ENCODE measurements at places on chromosomes 11 and 22.

- DNase-seq, result no peak
These were observed 97.0 kb downstream of the ST3GAL4 start for GRCh38 chr11:126452241-126453101.

- no peak for DNase-seq
These were observed 5.8 kb downstream of the SLC1A2 start for GRCh38 chr11:35413598-35413997.

- no peak for DNase-seq
These were observed 28.0 kb upstream of the TP53AIP1 start for GRCh38 chr11:128970598-128971190.

- DNase-seq, result no peak
These were observed 1.7 kb upstream of the OSM start for GRCh38 chr22:30268331-30268730.

DNA sequence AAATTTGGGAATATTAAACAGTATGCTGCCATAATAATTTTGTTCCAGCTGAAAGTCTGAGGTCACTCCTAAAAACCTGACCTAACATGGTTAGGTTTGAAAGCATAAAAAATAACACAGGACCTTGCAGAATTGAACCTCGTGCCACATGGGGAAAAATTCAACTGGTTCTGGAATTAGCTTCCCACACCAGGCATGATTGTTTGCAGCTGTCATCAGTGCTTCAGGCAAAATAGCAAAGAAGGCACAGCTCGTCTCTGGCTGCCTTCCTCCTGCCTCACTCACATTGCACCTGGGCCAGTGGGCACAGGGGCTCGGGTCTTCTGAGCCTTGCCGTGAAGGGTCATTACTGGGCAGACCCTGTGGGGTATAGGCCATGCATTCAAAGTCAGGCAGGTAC is 153.8 kb upstream of the ARHGAP20 start:
- no peak for DNase-seq

- no peak for DNase-seq
These were observed 14.9 kb upstream of the GALNT18 start for GRCh38 chr11:11636671-11637070.

- no peak for DNase-seq
These were observed 132.6 kb downstream of the WNT11 start for GRCh38 chr11:76073724-76074123.

DNA sequence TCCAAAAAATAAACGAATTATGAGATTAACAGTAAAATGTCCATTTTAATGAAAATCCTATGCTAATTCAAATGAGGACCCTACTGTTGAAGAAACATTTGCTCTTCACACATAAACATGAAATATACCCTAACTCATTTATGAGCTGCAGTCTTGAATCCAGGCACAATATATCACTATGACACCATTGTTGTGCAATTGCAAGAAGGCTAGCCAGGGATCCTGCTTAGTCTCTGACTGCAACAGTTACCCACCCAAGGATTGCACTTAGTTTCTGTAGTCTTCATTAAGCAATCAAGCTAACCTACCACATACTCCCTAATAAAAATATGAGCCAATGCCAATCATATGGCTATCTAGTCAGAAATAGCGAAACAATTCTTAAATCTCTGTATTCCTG is 981.0 kb upstream of the FAT3 start:
- no peak for DNase-seq

DNA sequence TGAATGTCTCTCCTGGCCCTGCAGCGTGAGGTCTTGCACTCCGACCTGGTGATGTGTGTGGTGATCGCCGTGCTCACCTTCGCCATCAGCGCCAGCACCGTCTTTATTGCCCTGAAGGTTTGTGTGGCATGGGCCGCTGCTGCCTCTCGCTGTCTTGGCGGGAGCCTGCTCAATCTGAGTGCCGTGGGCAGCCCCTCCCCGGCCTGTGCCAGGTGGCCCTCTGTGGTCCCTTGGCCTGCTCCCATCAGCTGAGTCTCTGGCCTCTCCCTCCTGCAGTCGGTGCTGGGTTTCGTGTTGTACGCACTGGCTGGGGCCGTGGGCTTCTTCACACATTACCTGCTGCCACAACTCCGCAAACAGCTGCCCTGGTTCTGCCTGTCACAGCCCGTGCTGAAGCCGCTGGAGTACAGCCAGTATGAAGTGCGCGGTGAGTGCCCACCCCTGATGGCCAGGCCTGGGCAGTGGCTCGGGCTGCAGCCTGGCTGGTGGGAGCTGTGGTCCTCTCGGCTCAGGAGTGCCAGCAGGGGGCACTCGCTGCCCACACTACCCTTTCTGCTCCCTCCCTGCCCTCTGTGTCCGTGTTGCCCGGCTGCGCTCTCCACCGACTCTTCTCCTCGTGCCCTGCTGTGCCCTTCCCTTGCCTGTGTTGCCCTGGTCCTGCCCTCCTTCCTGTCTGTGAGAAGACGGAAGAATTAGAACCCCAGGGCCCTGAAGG is 10.2 kb downstream of the PCNX3 start:
- peak; percentile 81 for DNase-seq

- no peak for DNase-seq
These were observed 132.4 kb downstream of the TENM4 start for GRCh38 chr11:79308429-79308828.

DNA sequence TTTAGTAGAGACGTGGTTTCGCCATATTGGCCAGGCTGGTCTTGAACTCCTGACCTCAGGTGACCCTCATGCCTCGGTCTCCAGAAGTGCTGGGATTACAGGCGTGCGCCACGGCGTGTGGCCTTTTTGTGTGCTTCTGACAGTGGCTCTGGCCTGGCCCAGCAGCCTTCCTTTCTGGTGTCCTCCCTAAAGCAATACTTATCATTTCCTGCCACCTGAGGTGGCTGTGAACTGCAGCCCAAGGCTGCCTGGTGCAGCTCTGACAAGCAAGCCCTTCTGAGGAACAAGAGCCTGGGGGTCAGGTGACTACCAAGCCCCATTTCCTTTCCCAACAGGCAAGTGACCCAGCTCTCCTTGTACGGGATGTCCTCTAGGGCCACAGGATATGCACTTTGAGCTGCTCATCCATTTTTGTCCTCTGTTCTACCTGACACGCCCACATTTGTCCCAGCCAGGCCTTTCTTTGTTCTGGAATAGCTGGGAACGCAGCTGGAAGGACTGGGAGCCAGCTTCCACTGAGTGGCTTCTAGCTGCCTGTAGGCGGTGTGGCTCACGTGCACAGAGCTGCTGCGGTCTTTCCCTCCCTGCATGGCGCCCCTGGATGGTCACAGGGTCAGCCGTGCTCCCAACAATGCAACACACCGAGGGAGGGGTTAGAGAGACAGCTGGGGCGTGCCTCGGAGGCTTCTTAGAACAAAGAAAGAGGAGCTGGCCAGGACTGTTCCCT is 12.3 kb upstream of the BID start:
- no peak for DNase-seq

- DNase-seq, result no peak
These were observed 42.3 kb downstream of the TRMU start for GRCh38 chr22:46377525-46378425.

GRCh38 chr22:48137640-48138039 is 1375.2 kb downstream of the TBC1D22A start:
- no peak for DNase-seq

DNA sequence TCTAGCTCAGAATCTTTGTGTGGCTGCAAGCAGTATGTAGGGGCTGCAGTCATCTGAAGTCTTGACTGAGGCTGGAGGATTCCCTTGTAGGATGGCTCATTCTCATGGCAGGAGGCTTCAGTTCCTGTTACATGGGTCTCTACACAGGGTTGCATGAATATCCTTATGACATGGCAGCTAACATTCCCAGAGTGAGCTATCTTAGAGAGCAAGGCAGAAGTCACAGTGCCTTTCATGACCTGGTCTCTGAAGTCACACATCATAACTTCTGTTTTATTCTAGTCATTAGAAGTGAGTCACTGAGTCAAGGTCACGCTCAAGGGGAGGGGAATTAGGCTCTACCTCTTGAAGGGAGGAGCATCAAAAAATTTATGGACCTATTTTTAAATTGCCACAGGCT is 10.3 kb upstream of the SPON1 start:
- no peak for DNase-seq

- no peak for DNase-seq
These were observed 3.1 kb downstream of the SAA2 start for GRCh38 chr11:18245396-18245795.

DNA sequence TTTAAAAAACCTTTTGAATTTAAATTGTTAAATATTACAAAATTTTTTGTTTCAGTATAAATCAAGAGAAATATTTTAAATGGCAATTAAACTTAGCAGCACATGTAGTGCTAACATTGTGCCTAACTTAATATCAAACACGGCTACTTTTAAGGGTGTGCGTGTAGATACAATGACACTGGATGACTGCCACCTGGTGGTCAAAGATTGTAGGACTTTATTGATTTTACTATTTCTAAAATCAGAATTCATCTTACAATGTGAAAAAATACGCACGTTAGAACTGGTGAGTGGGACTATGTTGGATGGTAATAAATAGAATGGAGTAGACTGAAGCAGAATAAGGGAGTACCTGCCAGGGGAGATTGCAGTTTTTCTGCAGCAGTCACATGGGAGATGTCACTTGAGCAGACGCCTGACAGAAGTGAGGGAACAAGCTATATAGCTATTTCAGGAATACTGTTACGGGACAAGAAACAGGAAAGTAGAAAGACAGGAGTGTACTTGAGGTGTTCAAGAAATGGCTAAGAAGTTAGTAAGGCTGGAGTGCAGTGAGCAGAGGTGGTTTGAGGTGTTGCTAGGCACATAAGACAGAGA is 52.9 kb downstream of the UVRAG start:
- DNase-seq, result peak; percentile 69

DNA sequence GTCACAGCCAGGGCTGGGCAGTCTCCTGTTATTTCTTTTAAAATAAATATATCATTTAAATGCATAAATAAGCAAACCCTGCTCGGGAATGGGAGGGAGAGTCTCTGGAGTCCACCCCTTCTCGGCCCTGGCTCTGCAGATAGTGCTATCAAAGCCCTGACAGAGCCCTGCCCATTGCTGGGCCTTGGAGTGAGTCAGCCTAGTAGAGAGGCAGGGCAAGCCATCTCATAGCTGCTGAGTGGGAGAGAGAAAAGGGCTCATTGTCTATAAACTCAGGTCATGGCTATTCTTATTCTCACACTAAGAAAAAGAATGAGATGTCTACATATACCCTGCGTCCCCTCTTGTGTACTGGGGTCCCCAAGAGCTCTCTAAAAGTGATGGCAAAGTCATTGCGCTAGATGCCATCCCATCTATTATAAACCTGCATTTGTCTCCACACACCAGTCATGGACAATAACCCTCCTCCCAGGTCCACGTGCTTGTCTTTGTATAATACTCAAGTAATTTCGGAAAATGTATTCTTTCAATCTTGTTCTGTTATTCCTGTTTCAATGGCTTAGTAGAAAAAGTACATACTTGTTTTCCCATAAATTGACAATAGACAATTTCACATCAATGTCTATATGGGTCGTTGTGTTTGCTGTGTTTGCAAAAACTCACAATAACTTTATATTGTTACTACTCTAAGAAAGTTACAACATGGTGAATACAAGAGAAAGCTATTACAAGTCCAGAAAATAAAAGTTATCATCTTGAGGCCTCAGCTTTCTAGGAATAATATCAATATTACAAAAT is 13.4 kb downstream of the OR51B4 start:
- no peak for DNase-seq

DNA sequence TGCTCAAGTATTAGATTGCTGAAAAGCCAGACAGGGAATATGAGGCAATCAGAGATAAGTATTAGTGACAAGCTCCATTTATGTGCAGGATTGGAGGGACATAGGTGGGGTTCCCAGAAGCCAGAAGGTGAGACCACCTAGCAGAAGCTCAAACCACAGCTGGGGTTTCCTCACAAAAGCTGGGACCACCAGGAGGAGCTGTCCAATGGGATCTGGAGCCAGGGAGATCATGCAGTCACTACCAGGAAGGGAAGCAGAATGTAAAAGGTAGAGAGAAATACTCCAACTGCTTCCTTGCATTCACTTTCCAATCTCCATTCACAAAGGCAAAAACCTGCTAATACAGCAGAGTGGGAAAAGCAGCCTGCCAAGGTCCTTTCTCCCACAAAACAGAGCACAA is 5.2 kb upstream of the FSHB start:
- DNase-seq, result no peak

- peak; percentile 77 for DNase-seq
These were observed 5.3 kb upstream of the INS start for GRCh38 chr11:2166091-2166851.

- no peak for DNase-seq
These were observed 72.9 kb downstream of the PISD start for GRCh38 chr22:31588970-31589675.

GRCh38 chr22:32578752-32579151 is 104.1 kb downstream of the FBXO7 start:
- no peak for DNase-seq

DNA sequence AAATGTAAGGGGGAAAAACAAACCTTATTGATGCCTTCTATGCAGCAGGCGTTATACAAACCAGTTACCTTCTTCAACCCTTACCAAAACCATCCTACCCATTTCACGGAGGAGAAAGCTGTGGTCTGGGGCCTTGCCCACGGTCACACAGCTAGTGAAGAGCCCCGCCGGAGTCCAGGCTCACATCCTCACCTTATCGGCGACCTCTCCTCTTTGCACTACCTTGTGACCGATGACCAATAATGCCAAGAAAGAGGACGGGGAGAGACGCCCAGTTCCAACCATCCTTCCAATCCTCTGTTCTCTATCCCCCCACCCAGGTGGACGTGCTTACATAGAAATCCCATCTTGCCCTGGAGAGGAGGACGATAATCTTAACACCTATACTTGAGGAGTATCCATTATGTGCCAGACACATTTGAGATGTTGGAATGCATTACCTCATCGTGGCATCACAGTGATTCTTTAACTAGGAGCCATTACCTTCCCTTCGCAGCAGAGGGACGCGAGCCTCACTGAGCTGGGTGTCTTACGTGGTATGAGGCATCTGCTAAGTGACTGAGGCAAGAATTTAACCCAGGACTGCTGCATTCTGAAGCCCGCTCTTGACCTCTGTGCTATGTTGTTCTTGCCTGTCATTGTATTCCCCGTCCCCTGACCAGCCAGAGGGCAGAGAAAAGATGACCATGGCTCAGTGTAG is 253.7 kb upstream of the B3GAT1 start:
- DNase-seq, result no peak

DNA sequence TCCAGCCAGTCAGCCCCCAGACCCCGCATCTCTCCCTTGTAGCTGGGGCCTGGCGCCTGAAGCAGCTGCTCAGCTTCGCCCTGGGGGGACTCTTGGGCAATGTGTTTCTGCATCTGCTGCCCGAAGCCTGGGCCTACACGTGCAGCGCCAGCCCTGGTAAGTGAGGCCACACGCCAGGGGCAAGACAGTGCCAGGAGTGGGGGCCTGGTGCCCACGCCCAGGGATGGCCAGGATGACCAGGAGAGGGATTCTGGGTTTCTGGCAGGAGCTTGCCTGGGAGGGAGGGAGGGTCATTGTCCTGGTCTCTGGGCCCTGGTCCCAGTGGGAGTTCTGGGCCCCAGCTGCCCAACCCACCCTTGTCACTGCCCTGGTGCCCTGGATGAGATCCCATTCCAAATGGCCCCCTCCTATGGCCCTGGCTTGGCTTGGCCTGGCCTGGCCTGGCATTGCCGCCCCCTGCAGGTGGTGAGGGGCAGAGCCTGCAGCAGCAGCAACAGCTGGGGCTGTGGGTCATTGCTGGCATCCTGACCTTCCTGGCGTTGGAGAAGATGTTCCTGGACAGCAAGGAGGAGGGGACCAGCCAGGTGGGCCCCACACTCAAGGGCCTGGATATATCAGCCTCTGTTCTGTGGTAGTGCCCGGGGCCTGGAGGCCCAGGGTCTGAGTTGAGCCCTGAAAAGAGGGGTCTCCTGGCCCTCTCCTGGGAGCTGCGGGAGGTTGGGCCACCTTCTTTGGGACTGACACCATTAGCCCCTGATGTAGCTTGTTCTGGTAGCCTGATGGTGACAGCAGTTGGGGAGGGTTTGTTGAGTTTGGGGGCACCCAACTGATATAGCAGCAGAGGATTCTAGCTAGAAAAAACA is 3.7 kb downstream of the SLC39A13 start:
- peak; percentile 86 for DNase-seq

GRCh38 chr22:42281706-42282251 is 11.3 kb upstream of the TCF20 start:
- no peak for DNase-seq
